ENCODE measurements at places on chromosomes 11 and 22.

GRCh38 chr11:98710986-98711385 is 309.8 kb upstream of the CNTN5 start:
- DNase-seq, result no peak

DNA sequence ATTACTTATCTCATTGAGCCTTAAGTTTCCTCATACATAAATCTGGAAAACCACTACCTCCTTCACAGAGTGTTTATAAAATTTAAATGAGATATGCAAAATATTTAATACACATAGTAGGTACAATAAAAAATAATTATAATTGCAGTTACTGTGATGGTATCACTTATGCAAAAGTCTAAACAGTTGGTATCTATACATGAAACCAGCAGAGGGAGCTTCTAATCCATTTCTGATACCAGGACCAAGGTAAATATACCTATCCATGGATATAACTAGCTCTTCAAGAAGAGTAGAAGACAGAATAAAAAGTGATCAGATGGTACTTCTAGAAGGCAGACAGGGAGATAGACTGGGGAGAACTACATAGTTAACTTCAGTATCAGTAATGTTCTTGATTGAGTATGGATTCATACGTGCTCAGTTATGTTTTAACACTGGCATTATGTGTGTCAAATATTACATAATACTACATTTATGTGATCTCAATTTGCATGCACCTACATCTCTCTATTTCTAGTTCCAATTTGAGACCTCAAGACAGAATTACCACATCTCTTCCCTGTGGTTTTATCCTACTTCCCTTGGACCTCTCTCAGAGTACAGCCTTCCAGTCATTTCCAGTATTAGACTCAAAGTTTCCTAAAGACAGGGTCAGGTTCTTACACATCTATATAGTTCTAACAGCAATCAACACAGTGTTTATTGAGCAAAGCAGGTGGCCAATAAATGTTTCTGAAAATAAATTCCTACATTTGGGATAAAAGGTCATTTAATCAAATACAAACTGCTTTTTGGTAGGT is 13.7 kb upstream of the TSG101 start:
- peak; percentile 26 for DNase-seq

GRCh38 chr11:13102513-13102840 is 93.4 kb downstream of the RASSF10 start:
- no peak for DNase-seq

- DNase-seq, result peak; percentile 60
These were observed 821 bp downstream of the CELF1 start for GRCh38 chr11:47552056-47552565.

GRCh38 chr11:44574610-44575287 is 9.3 kb downstream of the CD82 start:
- DNase-seq, result peak; percentile 83

GRCh38 chr11:28657378-28658030 is 549.3 kb downstream of the METTL15 start:
- DNase-seq, result peak; percentile 37

DNA sequence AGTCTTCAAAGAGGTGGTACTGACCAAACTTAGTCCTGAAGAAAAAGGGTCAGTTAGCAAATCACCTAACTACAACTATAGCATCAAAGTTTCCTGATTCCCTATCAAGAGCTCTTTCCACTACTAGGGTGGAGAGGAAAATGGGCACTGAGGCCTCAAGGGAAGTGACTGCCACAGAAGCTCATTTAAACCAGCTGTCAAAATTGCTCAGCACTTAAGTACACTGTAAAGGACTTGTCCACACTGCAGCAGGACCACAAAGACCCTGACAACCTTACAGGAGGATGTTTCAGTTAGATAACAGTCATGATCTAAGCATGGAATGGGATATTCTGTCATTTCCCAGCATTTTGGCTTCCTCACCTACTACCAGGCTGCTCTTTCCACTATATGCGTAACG is 33.0 kb downstream of the FAM168A start:
- DNase-seq, result no peak

- DNase-seq, result no peak
These were observed 1159.4 kb downstream of the FAM181B start for GRCh38 chr11:81574301-81574700.

- DNase-seq, result no peak
These were observed 16.7 kb downstream of the TMEM121B start for GRCh38 chr22:17104336-17104935.

DNA sequence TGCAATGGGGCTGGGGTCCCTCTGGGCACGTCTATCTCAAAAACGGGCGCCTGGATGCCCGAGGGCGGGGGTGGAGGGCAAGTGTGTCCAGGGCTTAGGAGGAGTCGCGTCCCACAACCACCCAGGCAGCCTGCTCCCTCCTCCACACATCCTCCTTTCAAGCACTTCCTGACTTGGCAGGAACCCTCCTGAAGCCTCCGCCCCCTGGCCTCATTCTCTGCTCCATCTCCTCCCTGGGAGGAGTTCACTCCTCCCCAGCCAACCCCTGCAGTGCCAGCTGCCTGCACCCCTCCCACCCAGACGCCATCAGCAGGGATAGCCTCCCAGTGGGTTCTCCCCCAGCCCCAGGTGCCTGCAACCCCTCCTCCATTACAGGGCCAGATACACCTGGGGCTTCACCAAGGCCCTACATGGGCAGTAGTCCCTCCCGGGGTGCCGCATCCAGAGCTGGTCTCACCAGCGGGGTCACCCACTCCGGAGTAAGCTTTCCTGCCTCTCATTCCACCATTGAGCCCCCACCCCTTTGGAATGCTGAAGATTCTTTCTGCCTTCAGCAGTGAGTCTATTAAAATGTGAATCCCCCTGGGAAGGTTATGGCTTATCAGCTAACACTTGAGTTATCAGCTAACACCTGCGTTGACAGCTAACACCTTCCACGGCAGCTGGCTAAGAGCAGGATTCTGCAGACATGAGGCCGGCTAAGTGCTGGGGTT is 24.4 kb downstream of the RTN4R start:
- DNase-seq, result peak; percentile 75

- DNase-seq, result peak; percentile 33
These were observed 78.9 kb upstream of the POU2AF2 start for GRCh38 chr11:111166598-111166997.

GRCh38 chr22:42286205-42286604 is 15.8 kb upstream of the TCF20 start:
- no peak for DNase-seq

DNA sequence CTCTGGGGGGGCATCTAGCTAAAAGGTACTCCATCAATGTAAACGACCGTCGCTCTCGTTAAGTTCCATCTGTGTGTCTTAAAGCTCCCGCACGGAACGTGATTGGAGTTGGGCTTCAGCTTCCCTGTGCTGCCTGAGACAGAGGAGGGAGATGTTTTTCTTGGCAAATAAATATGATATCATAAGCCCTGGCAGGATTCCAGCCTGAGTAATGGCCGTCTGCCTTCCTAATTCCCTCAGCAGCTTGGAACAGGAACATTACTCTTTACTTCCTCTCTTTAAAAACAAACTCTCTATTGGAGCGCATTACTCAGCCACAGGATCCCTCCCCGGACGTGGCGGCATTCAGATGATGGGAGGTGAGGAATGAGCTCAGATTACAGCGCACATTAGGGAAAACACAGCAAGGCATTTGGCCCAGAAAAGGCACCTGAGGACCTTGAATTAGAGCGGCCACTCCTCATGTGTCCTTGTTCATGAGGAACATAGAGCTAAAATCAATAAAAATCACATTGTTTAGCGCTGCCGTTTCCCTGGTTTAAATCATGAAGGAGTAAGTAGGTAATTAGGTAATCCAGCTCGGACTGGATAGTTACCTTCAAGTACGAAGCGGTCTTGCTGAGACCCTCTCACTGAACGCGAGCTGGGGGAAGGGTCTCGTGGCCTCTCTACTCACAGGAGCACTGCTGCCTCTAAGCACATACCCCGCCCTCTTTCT is 230.4 kb downstream of the ST3GAL4 start:
- peak; percentile 94 for DNase-seq

- DNase-seq, result no peak
These were observed 1.4 kb downstream of the RIN1 start for GRCh38 chr11:66334605-66335442.

- peak; percentile 85 for DNase-seq
These were observed 10.4 kb downstream of the CHRDL2 start for GRCh38 chr11:74720596-74721478.

- DNase-seq, result no peak
These were observed 51.3 kb downstream of the PRDM10 start for GRCh38 chr11:129951201-129951865.

Measured in fibroblast of the aortic adventitia (primary cell).